ENCODE measurements at places on chromosomes 1 and 21. TPM values are rescaled to one million over a fixed set of nuclear protein-coding genes. Genes with fewer than 3 reads are reported as not detected.

Gene KRTAP7-1
- not detected for total RNA-seq

Gene FAM3B
- not detected for total RNA-seq

Gene PTPN22
- 52.4 TPM for total RNA-seq

Gene SPATA45
- not detected for total RNA-seq

Gene BMP8B
- 0.24 TPM for total RNA-seq

Gene ACKR1
- not detected for total RNA-seq

Gene ARPC5
- 17.1 TPM for total RNA-seq

Gene CACNA1E
- total RNA-seq: not detected

Gene SHE
- total RNA-seq: not detected

Gene CRNN
- not detected for total RNA-seq

Gene ALPL
- not detected for total RNA-seq

Gene TENT5C
- total RNA-seq: 150 TPM

Gene TCP10L
- not detected for total RNA-seq

Gene KLF17
- not detected for total RNA-seq

Gene RBM11
- 12.6 TPM for total RNA-seq

Gene TRIM58
- total RNA-seq: not detected

Gene PLCH2
- total RNA-seq: 19.1 TPM

Gene ERICH3
- total RNA-seq: not detected

Gene RAD54L
- total RNA-seq: 1.4 TPM

Gene SRRM1
- 460 TPM for total RNA-seq

Gene ETV3L
- total RNA-seq: not detected
